ENCODE measurements at places on chromosomes 13 and 19.

DNA sequence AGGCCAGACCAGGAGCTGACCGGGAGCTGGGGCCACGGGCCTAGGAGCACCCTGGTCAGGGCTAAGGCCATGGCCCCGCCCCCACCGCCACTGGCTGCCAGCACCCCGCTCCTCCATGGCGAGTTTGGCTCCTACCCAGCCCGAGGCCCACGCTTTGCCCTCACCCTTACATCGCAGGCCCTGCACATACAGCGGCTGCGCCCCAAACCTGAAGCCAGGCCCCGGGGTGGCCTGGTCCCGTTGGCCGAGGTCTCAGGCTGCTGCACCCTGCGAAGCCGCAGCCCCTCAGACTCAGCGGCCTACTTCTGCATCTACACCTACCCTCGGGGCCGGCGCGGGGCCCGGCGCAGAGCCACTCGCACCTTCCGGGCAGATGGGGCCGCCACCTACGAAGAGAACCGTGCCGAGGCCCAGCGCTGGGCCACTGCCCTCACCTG, 6.6 kb downstream of the SPHK2 start:
- no peak for DNase-seq

GRCh38 chr19:15874821-15875474, 22.9 kb downstream of the CYP4F2 start:
- DNase-seq = no peak

DNA sequence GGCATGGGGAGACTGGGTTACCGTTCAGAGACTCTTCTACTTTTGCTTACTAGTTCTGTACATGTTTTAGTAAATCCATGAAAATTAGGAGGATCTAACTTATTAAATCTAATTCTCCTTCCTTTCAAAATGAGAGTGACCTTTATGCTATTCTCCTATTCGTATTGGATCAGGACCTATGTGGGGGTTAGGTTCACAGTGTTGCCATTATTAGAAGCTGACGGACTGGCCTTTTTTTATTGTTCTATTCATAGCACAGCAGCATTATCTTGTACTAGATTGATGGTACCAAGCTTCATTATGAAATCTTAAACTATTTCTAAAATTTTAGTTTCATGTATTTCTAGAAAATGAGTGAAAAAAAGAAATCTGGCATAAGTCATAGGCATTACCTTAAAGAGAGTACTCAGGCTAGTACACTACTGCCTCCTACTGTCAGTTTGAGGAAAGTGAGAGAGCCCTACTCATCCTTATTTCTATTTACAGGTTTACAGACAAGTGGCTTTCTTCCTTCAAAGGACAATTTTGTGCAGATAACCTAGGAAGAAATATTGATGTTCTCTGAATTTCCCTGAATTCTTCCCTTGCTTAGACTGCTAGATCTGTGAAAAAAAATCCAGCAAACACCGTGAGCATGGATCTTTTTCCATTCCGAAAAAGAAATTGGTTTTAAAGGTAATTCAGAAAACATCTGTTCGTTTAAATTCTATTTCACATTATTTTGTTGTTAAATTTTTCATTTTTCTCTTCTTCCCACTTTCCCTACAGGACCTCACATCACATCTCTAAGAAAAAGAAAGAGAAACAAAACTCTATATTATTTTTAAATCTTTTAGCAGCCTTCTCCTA, 485.5 kb downstream of the DIAPH3 start:
- no peak for DNase-seq

- no peak for DNase-seq
Measured at GRCh38 chr13:111953546-111954178, 113.3 kb upstream of the SOX1 start.

DNA sequence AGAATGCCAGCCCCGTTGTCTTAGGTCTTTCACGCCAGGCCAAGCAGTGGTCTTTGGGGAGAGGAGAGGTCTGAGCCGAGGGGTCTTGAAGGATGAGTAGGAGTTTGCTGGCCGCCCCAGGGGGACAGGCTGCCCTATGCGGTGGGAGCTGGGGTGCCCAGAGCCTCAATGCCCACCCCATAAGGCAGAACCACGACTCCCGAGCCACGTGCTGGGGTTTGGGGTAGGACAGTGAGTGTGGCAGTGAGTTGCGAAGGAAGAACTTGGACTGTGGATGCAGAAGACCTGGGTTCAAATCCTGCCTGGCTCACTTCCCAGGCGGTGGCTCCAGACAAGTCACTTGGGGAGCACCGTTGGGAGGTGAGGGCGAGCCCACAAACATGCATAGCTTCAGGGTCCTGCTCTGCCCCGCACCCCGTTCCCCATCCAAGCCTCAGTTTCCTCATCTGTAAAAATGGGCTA, 5.5 kb downstream of the RAB11B start:
- DNase-seq = no peak
